ENCODE measurements at places on chromosomes 11 and 22.

- DNase-seq, result no peak
Measured at GRCh38 chr11:115676206-115676605, 172.0 kb upstream of the CADM1 start.

DNA sequence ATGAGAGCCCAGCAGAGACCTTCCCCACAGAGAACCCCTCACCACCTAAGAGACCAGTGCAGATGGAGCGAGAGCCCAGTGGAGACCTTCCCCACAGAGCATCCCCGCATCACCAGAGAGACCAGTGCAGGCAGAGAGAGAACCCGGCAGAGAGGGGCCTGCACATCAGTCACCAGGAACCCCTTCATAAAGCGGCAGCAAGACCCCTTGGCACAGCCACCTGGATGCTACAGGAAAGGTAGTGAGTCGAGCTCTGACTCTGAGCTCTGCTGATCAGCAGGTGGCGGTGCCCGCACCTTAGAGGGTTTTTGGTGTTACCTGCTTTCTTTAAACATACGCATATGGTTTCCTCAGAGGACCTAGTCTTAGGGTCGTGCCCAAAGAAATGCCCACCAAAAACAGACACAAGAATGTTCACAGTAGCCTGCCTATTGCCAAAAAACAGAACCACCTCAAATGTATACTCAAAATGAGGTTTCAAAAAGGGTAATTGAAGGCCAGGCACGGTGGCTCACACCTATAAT lies 678.7 kb downstream of the BRD1 start:
- no peak for DNase-seq

GRCh38 chr11:11414996-11415395 lies 61.9 kb upstream of the CSNK2A3 start:
- no peak for DNase-seq

GRCh38 chr11:123757976-123758375 lies 3.7 kb upstream of the OR6X1 start:
- no peak for DNase-seq

DNA sequence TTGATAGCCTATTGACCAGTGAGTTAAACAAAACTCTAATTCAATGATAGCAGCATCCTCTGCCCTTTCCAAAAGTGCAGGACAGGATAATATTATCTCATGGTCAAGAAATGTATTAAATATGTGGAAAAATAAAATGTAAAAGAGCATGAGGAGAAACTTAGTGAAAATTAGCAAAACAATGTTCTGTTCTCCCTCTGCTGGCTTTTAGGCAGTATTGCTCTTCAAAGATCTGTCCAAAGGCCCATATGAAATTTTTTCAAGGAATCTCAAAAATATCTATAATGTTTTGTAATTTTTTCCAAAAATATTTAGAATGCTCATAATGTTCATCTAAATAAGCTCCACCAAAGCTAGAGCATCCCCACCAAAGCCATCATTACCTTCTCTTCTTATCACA lies 8.3 kb upstream of the ARL14EP start:
- no peak for DNase-seq

- no peak for DNase-seq
Measured at GRCh38 chr11:70483077-70483861, 84.9 kb downstream of the CTTN start.
